ENCODE measurements at places on chromosomes 1 and 21.

DNA sequence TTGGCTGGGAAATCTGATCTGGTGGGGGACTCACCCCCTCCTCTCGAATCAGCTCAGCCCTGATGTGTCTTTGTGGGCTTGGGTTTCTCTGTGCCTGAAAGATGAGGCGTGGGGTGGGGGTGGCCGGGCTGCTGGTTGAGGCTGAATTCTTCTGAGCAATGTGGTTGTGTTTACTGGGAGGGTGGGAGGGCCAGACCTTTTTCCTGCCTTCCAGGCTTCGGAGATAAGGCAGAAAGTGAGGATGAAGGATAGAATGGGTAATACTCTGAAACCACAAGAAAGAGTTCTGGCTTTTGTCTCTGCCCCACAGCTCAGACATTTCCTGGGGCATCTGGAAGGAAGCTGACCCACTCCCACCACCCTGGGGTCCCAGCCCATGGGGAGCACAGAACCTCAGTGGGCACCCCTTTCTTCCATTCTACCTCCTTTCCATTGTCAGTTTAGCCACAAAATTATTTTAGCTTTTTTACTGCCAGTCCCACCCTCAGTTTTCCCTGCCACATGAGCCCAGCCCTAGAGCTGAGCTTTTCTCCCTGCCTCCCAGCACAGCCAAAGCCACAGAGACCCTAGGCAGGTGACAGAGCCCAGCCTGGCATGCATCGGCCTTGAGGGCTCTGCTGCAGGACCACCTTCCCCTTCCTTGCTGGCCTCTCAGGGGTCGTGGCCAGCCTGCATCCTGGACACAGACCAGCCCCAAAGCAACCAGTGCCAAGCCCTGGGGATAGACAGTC, 11.2 kb downstream of the ALX3 start:
- no peak for DNase-seq

DNA sequence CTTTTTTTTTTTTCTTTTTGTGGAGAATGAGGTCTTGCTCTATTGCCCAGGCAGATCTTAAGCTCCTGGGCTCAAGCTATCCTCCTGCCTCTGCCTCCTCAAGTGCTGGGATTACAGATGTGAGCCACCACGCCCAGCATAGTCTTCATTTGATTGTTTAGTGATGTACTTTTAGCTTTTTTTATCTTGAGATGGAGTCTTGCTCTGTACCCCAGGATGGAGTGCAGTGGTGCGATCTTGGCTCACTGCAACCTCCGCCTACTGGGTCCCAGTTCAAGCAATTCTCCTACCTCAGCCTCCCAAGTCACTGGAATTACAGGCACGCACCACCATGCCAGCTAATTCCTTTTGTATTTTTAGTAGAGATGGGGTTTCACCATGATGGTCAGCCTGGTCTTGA, 24.0 kb upstream of the LRRC3 start:
- no peak for DNase-seq

- DNase-seq: no peak
Observed at GRCh38 chr1:206496131-206496793, 11.1 kb upstream of the RASSF5 start.

GRCh38 chr1:174051956-174052355, 29.8 kb upstream of the RC3H1 start:
- DNase-seq: no peak

DNA sequence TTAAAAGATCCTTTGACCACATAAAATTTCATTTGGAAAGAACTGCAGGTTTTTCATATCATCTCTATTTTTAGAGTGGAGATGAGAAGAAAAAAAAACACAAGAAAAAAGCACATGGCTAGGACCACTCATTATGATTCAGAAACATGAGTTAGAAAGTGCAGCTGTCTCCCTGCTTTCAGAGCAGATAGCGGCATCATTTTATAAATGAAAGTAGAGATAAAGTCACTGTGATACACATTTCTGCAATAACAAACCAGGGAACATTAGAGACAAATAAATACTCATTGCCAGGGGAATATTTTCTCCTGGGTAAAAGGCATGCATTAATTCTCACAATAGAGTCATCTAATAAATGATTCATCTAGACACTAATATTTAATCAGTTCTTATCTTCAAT, 87.5 kb upstream of the PLPPR4 start:
- DNase-seq: no peak

- no peak for DNase-seq
Observed at GRCh38 chr21:34928637-34929036, 120.5 kb downstream of the RUNX1 start.

DNA sequence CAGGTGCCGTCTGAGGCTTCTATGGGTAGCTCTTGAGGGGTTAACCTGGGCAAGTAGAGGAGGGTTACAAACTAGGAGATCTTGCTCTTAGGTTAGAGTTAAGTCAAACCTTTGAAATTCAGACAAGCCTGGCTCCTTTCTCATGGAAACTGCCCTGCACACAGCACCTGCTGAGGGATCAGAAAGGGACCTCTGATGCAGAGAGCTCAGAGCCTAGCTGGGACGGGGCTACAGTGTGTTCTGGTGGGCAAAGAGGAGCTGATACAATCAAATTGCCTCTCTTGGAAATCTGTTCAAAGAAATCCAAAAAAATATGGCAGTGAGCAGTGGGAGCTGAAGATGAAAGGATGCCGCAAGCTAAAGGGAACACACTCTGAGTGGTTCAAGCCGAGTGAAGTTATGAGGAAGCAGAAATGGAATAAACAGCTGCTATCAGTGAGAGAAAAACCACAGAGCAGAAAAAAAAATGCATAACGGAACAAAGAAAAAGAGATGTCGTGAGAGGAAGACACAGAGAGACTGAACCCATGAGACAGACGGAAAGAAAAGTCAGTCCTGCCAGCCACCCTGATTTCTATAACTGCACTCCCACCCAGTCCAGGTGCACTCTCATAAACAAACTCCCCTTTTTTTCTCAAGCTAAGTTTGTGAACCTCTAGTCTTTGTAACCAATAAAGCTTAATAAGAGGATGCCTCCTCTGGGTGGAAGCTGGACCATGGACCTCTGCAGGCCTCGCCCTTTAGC, 26.6 kb downstream of the PAFAH2 start:
- DNase-seq: no peak

DNA sequence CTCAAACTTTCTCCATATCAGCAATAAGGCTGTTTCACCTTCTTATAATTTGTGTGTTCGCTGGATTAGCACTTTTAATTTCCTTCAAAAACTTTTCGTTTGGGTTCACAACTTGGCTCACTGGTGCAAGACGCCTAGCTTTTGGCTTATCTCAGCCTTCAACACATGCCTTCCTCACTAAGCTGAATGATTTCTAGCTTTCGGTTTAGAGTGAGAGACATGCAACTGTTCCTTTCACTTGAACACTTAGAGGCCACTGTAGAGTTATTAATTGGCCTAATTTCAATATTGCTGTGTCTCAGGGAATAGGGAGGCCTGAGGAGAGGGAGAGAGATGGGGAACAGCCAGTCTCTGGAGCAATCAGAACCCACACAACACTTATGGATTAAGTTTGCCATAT, 41.2 kb upstream of the IFNLR1 start:
- no peak for DNase-seq

- no peak for DNase-seq
Observed at GRCh38 chr1:244960904-244961303, 96.6 kb upstream of the HNRNPU start.

DNA sequence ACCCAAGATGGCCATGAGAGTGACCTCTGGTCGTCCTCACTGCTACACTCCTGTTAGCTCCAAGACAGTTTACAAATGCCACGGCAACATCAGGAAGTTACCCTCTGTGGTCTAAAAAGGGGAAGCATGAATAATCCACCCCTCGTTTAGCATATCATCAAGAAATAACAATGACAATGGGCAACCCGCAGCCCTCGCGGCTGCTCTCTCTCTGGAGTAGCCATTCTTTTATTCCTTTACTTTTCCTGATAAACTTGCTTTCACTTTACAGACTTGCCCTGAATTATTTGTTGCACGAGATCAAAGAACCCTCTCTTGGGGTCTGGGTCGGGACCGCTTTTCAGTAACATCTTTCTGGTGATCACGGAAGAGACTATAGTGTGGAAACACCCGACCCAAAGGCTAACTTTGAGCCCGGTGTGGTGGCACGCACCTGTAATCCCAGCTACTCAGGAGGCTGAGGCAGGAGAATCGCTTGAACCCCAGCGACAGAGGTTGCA, 19.8 kb upstream of the COX20 start:
- no peak for DNase-seq

DNA sequence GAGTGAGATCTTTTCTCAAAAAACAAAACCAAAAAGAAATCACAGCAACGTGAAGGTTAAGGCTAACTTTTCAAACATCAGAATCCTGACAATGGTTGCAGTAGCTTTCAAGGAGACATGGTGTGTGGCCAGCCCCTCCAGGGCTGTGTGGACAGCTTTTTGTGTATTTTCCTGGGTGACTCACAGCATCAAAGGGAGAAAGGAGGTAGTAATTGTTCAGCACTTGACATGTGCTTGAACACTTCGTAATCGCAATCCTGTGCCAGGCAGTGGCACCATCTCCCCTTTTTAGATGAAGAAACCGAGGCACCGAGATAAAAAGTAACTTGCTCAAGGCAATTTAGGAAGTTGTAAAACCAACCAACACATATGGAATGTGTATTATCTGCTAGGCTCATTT, 10.3 kb downstream of the NBL1 start:
- DNase-seq: no peak

GRCh38 chr1:71080739-71081696, at the start of gene ZRANB2:
Gene ZRANB2 (minus strand): TSS chr1:71081035. CDS start chr1:71080995, 40 bp downstream.
- DNase-seq: peak; percentile 68

- DNase-seq: no peak
Observed at GRCh38 chr1:43381612-43382011, 8.0 kb downstream of the MED8 start.

- no peak for DNase-seq
Observed at GRCh38 chr1:109379422-109379821, 18.3 kb downstream of the SORT1 start.

DNA sequence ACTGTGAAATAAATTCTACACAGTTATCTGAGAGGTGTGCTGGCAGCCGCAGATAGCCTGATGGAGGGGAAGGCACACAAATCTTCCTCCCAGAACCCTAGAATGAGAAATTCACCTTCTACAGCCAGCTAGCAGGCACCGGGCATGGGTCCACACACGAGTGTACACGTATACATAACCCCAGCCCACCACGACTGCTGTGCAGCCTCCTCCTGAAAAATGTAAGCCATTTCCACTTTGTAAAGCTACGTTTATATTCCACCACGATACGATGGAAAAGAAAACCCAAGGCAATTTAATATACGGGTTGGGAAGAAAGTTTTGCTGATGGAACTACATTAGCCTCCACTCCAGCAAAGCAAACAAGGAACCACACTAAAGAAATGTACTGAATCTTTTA, 1.8 kb downstream of the BTG3 start:
- DNase-seq: no peak

GRCh38 chr1:81681114-81681513, 119.6 kb upstream of the ADGRL2 start:
- DNase-seq: no peak

DNA sequence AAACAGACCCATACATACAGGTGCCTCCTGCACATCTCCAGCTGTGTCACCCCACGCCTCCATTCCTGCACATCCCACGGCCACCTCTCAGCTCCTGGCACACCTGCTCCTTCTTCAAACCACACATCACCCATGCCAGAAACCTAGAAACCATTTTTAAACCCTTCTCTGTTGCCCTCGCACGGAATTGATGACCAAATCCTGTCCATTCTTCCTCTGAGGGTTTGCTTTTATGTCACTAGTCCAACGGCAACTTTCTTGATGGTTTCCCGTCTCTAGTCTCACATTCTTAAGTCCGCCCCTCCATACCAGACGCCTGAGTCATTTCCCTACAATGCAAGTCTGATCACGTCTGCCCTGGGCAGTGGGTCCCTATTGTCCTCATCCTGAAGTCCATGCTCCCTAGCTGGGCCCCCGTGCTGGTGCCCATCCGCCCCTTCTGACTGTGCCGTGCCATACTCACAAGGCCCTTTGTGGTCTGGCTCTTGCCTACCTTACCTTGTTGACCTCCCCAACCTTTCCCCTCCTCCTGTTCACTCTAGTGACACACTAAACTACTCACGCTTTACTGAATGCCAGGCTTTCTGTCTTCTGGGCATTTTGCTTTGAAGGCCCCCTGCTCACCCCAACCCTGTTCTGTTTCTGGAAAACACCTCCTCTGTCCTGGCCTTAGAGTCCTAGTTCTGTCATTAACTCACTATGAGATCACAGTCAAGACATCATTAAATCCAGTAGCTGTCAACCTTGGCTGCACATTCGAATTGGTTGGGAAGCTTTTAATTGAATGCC, 17.6 kb downstream of the SLC2A1 start:
- peak; percentile 99 for DNase-seq

DNA sequence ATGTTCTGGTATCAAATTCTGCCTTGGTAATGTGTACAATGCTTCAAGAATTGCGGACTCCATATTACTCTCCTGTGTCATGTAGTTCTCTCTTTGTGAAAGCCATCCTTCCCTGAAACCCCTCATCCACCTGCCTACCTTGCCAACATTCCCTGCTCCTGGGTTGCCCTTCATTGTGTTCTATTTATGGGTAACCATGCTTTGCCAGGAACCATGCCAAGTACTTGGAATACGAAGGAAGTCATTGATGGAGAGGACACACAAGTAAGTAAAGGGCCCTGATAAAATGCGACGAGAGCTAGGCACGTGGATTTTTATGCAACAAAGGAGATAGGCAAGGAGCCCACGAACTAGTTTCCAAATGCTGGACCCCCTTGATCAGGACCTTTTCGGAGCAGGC, 300.8 kb downstream of the DISC1 start:
- no peak for DNase-seq

DNA sequence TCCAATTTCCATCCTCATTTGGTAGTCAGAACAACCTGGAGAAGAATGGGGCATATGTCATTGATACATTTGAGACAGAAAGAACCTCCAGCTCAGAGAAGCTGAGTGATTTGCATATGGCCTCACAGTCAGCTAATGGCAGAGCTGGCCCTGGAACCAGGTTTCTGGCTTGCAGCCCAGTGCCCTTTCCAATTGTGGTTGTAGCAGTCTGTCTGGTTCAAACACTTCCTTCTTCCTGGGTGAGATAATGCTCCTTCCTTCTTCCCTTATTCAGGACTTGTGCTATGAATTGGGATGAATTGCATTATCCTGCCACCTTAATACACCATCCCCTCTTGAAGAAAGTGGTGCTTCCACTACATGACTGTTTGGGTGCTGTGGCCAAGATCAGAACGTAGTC, 24.2 kb downstream of the SLC5A9 start:
- no peak for DNase-seq

GRCh38 chr1:55049271-55049913, 10.0 kb downstream of the PCSK9 start:
- DNase-seq: no peak

All from AG04449 (cell line).